ENCODE measurements at places on chromosomes 3 and 15.
A peak's percentile ranks its signal among the peaks of the same experiment; 100 is the strongest.

DNA sequence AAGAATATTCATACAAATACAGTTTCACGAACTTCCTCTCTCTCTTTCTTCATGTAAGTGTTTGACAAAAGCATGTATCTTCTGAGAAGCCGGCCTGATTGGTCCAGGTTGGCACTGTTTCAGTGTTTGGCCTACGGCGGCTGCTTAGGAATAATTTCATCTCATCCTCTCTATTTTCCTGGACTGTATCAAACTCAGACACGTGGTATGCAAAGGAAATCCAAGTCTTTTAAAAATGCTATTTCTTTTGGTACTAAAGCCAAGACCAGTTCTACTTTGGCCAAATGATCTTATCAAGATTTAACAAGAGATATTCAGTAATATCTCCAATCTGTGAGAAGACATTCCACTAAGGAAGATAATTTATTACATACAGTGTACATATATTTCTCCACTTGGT is 152.8 kb downstream of the TIGIT start:
- no peak for DNase-seq

DNA sequence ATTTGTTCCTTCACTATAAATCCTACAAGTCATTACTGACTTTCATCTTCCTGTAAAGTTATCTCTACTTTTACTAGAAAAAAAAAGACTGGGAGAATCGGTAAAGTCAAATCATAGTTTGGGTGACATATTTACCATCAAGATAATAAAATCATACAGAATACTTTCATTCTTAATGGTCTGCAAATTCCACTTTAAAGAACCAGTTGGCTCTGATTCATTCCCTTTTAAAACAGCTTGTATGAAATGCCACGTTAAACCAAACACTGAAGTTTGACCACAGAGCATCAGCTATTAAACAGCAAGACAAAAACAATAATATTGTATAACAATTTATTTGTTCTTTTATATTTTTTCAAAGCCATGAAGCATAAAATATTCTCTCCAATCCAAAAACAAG is 100.7 kb downstream of the FBN1 start:
- DNase-seq, result no peak

- DNase-seq, result no peak
Measured at GRCh38 chr3:143092191-143092590, 27.4 kb upstream of the CHST2 start.

DNA sequence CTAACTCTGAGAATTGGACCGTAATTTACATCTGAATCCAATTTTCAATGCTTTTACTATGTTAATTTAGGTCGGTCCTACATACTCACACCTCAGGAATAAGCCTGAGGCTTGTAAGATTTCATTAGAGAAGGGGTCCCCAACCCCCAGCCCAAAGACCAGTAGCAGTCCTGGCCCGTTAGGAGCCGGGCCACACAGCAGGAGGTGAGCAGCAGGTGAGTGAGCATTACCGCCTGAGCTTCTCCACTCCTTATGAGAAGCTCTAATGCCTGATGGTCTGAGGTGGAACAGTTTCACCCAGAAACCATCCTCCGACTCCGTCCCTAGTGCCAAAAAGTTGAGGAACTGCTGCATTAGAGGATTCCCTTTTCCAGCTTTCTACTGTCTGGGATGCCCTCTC is 757.3 kb downstream of the SI start:
- no peak for DNase-seq

DNA sequence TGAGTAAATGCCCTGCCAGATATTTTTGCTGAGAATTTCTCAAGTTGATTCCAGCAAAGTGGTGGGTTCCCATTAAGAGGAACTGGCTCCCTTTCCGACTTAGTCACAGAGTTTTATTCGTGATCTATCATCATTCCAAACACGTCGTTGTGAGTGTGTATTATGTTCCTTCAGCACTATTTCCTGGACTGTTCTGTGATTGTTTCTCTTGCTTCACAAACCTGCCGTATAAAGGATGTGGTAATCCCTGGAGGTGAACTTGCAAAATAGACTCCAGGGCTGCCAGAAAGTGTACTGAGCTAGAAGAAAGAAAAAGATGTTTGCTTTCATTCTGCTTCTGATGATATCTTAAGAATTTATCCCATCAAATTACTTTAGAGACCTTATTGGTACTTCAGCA is 14.5 kb upstream of the CAPN3 start:
- DNase-seq, result no peak

GRCh38 chr3:117848606-117849005 is 1139.0 kb downstream of the TUSC7 start:
- no peak for DNase-seq

- DNase-seq, result no peak
Measured at GRCh38 chr15:100468285-100468684, 60.5 kb downstream of the CERS3 start.

GRCh38 chr15:70714015-70714414 is 49.3 kb downstream of the UACA start:
- DNase-seq, result no peak

GRCh38 chr3:186886202-186886981 is 43.9 kb downstream of the ADIPOQ start:
- DNase-seq, result no peak

- no peak for DNase-seq
Measured at GRCh38 chr3:186185194-186185787, 76.4 kb upstream of the ETV5 start.

- peak; percentile 6 for DNase-seq
Measured at GRCh38 chr15:49083401-49084284, 37.4 kb upstream of the SECISBP2L start.

DNA sequence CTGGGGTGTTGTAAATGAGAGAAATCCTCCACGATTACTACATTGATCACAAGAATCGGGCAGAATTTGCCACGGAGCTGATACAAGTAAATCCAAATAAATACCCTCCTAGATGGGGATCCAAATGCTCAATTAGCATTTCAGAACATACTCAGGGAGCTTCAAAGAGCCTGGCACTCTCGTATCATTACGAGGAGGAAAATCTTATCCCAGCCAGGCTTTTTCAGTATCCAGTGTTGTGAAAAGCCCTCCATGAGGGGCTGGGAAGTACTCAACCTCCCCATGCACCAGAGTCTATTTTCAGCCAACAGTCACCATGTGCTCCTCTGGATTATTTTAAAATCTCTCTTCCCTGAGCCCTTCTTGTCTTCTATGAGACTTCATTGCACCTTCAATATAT is 122.6 kb upstream of the ARRDC4 start:
- no peak for DNase-seq

DNA sequence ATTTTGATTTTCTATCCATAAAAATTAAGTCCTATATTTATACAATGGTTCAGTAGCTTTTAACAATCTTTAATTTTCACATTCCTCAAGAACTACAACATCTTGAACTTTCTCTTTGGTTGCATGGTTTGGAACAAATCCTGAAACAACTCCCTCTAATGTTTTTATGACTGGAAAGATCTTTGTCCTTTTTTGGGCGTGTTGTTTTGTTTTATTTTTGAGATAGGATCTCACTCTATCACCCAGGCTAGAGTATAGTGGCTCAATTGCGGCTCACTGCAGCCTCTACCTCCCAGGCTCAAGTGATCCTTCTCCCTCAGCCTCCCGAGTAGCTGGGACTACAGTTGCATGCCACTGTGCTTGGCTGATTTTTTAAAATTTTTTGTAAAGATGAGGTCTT is 4.0 kb downstream of the STX19 start:
- DNase-seq, result no peak

DNA sequence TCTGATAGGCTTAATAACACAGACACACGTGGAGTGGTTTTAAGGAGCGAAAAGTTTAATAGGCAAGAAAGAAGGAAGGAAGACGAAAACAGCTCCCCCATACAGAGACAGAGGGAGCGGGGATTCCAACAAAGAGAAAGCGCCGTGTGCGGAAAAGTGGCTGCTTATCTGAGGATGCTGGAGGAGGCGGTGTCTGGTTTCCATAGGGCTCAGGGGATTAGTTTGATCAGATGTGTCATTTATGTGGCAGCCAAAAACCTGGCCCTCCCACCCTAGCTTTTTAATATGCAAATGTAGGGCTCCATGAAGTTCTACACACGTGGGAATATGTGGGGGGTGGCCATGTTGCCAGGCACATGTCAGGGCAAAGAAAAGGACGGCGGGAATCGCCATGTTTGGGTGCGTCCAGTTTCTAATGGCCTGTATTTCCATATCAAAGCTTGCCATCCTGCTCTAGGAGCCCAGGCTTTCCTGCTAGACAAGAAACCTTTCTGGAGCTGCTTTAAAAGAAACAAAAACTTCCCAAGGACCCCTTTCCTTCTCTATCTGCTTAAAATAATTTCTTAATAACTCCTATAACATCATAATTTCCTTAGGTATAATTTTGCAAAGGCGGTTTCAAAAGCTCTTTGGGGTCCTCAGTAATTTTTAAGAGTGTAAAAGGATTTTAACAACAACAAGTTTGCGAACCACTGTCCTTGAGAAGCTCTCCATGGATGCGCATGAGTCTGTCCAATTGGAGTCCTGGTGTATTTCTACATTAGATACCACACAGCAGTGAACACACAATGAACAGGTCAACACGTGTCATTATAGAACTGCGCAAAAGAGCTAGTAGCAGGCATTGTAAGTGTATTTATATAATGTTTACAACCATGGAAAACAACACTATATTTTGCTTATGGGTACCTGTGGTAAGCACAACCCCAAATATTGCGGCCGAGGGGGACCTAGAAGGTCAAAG is 622 bp upstream of the ZNF589 start:
- DNase-seq, result no peak

DNA sequence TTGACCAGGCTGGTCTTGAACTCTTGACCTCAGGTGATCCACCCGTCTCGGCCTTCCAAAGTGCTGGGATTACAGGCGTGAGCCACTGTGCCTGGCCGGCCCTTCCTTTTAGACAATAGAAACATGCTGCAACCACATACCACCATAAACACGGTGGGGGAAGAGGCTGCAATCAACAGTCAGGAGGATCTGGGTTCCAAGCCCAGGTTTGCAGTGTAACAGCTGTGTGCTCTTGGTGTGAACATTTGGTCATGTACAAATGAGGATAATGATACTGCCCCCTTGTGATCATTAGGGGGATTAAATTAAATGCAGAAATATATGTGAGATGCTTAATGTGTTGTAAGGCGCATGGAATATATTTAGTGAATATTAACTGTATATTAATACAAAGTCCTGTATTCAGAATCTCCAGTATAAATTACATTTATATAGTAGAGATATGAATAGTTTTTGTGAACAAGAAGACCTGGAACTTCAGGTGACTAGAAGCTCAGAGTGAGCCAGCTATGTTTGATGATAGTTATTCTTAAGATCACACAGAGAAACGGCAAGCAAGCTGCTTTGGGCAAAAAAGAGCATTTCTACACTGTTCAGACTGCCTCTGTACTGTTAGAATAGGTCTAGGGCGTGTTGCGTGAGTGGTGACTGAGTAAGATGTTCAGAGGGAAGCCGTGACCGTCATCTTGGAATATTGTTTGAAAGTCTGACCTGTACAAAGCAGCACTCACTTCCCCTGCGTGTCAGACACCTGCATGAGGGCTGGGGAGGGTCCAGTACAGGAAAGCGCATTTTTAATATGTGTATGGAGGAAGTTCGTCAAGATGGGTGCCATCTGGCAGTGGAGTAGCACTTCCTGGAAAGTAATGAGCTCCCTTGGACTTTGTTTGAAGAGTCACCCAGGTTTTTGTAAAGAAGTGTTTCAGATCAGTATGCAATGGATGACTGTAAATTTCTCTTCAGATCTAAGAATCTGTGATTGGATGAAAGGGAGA is 125.8 kb downstream of the PGPEP1L start:
- DNase-seq, result no peak

GRCh38 chr3:117846238-117846637 is 1136.7 kb downstream of the TUSC7 start:
- no peak for DNase-seq

DNA sequence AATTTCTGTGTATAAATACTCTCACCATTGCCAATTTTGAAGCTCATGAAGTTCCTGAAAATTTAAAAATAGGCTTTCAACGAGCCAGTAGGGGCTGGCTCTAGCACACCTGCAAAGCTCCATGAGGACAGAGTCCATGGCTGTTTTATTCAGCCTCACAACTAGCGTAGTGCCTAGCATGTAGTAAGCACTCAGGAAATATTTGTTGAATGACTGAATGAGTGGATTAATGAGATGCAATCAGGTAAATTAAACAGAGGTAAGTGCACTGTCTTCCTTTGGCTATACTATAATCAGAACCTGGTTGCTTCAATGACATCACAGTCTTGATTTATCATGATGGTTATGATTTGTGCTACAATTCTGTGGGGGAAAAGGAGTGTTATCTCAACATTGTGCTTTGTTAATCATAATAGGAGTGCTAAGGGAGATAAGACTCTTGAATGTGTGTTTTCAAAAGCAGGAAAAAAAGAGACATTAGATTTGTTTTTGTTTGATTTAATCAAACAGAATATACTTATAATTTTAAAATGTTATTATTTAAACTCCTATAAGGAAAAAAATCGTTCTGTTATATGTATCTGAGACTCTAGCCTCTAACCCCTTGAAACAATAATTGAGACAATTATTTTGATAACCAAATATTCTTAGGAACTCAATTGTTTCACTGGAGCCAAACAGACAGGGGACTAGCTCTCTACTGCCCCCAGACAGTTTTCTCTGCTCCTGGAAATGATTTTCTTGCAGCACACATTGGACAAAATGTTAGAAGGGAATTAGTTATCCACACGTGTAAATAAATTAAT is 171.7 kb upstream of the ATP11B start:
- DNase-seq, result no peak

- DNase-seq, result no peak
Measured at GRCh38 chr3:190620886-190621608, 107.2 kb downstream of the IL1RAP start.

- no peak for DNase-seq
Measured at GRCh38 chr3:3201611-3202010, 22.1 kb upstream of the CRBN start.

DNA sequence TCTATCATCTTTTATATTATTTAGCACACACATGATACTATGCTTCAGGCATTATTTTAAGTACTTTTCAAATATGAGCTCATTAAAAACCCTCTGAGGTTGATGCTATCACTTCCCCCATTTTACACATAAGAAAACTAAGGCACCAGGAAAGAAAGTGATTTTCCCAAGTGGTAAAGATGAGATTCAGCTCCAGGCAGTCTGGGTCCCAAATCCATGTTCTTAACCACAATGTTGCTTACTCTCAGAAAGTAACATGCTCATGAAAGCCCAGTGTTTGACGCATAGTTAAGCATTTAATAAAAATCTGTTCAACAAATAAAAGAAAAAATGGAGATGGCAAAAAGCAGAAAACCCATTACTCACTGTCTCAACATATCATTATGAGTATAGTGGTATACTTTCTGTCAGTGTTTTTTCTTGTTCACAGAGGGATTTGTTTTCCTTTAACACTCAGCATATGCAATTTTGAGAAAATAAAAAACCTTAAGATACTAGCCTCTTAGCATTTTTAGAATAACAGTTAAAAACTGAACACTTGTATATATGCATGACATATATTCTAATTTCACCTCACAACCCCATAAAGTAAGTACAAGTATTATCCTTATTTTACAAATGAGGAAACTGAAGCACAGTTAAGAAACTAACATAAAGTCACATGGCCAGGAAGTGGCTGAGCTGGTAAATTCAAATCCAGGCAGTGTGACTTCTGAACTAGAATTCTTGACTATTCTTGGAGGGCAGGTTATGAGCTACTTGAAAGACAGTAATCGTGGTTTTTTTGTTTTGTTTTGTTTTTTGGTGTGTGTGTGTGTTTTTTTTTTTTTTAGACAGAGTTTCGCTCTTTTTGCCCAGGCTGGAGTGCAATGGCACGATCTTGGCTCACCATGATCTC is 10.4 kb downstream of the PEAK1 start:
- no peak for DNase-seq

- no peak for DNase-seq
Measured at GRCh38 chr15:66290518-66290917, 2.9 kb upstream of the DIS3L start.

GRCh38 chr15:81015621-81016488 is 15.1 kb downstream of the TLNRD1 start:
- DNase-seq, result no peak

Measured in HFF-Myc (cell line).